ENCODE measurements at places on chromosomes 5 and 9. TPM values are rescaled to one million over a fixed set of nuclear protein-coding genes. Genes with fewer than 3 reads are reported as not detected.

The PCDHA12 gene
- total RNA-seq = not detected

The GRXCR2 gene
- not detected for total RNA-seq

The SLC4A9 gene
- 0.13 TPM for total RNA-seq

The PLPP7 gene
- total RNA-seq = 0.15 TPM

The DMRTA1 gene
- total RNA-seq = not detected

GRCh38 chr9:99445371-99445891 is 223.3 kb downstream of the SEC61B start:
- H3K27ac ChIP-seq = no peak overlapping the region
- DNase-seq = no peak
- no peaks in the 10 kb centered on the region for H3K4me1 ChIP-seq
- H3K27me3 ChIP-seq = no peaks in the 10 kb centered on the region
- no peaks in the 10 kb centered on the region for H3K36me3 ChIP-seq

DNA sequence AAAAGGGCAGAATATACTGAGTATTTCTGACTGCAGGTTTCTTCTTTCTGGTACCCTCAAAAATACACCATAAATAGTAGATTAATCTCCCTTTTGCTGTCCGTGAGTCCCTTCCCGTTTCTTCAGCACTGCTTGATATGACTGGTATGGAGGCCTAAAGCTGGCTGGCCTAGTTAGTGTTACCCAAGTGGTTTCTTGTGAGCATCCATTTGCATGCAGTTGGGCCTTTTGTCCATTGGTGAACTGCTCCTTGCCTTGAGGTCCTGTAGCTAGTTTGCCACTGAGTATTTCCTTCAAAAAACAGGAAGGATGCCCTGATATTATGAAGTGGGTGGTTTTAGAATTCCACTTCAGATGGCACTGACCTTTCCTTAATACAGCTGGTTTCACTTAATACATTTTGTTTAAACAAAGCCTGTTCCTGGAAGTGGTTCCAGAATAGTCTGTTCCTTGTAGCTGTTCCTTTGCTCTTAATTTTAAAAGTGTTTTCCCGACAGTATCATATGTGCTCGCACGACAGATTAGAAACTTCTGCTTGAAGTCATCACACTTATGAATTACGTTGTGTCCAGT is 40.0 kb upstream of the ABL1 start:
- H3K4me1 ChIP-seq = no peaks in the 10 kb centered on the region
- H3K36me3 ChIP-seq = no peaks in the 10 kb centered on the region
- DNase-seq = no peak
- H3K4me3 ChIP-seq = no peak overlapping the region
- no peak overlapping the region for H3K27ac ChIP-seq
- no peaks in the 10 kb centered on the region for H3K27me3 ChIP-seq

DNA sequence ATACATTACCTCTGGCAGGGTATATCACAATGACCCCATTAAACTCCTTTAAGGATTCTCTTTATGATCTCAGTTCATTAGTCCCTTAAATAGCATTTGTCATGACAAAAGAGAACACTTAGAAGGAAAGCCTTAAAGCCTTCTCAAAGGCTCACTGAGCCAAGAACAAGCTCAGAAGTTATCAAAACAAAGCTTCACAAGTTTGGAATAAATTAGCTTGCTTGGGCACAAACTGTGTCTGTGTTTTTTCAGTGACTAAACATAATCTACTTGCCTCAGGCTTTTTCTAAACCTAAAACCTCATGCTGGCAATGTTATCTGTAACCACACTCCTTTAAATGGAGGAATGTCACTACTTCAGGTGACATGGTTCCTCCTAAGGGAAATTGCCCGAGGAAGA is 1114.9 kb upstream of the C9orf72 start:
- no peak overlapping the region for H3K4me3 ChIP-seq
- H3K27me3 ChIP-seq = no peaks in the 10 kb centered on the region
- no peak overlapping the region for H3K27ac ChIP-seq
- no peaks in the 10 kb centered on the region for H3K36me3 ChIP-seq
- H3K4me1 ChIP-seq = no peaks in the 10 kb centered on the region

- no peaks in the 10 kb centered on the region for H3K4me1 ChIP-seq
- no peaks in the 10 kb centered on the region for H3K27me3 ChIP-seq
- DNase-seq = no peak
- no peak overlapping the region for H3K4me3 ChIP-seq
Observed at GRCh38 chr5:82234885-82235284, 43.3 kb downstream of the RPS23 start.

GRCh38 chr5:147234239-147234824 is 494 bp upstream of the STK32A start:
- no peaks in the 10 kb centered on the region for H3K36me3 ChIP-seq
- DNase-seq = no peak
- peaks cover 10% of the 10 kb centered on the region for H3K27me3 ChIP-seq
- H3K27ac ChIP-seq = no peak overlapping the region

Measured in naive thymus-derived CD4-positive, alpha-beta T cell (primary cell).